Effector CD4-positive, alpha-beta T cell (primary cell): ENCODE measurements at places on chromosomes 3 and 15.

DNA sequence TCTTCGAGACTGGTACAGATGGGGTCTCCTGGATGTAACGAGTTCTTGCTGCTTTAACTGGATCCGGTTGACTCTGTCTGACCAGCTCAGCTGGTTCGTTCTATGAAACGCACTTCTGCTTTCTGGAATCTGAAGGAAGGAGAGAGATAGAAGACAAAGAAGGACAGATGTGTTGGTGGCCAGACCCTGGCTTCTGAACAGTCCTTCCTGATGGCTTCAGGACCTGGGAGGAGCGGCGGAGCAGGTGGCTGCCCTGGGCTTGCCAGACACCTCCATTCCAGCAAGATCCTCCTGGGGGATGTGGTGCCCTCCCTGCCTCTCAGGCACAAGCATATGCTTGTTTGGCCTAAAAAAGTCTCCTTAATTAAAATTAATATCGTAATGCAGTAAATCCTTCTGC lies 99.9 kb downstream of the APBA2 start:
- no peak for DNase-seq

- DNase-seq, result no peak
These were observed 63.1 kb downstream of the SPSB4 start for GRCh38 chr3:141114179-141114745.

DNA sequence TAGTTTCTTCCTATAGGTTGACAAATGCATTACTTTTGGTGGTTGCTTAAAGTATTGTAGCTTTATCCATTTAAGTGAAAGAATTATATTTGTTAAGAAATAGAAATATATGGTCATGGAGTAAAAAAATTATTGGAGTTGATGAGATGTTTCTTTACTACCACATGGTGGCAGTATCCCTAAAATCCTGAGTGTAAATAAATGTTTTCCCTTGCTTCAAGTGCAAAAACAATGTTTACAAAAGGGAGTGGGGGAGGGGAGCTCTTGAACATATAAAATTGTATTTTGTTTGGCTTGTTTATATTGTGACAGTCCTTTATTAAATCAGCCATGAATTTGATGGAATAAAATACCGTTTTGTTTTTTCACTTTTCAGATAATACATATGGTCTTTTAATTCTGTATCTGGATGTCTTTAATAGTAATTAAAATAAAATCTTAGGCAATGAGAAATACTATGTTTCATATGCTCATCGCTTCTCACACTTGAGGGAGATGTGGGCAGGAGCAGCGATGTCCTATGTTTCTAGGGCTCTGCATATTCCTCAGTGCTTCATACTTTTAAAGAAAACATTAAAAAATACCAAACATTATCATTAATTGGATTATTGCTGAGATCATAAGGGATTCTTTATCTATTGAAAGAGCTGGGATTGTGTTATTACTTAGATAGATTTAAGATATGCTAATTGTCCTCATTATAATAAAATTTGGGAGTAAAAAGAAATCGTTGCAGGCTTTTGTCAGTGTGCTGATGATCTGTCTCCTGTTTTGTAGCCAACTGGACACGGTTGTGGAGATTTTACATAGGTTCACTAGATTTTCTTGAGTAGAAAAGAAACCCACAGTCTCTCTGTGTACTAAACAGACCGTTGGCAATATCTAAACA lies 349.7 kb downstream of the TUSC7 start:
- no peak for DNase-seq

DNA sequence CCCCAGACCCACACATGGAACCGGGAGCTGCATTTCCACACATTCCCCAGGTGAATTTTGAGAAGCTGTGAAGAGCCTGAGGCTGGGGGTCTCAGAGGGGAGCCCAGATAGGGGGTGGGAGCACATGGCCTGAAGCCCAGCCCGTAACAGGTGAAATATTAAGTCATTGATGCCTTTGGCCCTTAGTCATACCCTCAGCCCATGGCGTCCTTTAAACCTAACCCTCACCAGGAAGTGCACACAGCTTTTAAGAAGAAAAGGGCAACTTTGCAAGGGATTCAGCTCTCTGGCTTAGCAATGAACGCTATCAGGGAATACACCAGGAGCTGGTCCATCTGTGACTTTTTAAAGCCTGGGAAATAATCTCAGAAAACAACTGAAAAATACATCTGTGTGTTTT lies 40.6 kb downstream of the WNT7A start:
- DNase-seq, result no peak

- DNase-seq, result no peak
These were observed 2.8 kb downstream of the NR2E3 start for GRCh38 chr15:71812966-71813722.

GRCh38 chr3:170044795-170045244 lies 7.0 kb downstream of the GPR160 start:
- no peak for DNase-seq

DNA sequence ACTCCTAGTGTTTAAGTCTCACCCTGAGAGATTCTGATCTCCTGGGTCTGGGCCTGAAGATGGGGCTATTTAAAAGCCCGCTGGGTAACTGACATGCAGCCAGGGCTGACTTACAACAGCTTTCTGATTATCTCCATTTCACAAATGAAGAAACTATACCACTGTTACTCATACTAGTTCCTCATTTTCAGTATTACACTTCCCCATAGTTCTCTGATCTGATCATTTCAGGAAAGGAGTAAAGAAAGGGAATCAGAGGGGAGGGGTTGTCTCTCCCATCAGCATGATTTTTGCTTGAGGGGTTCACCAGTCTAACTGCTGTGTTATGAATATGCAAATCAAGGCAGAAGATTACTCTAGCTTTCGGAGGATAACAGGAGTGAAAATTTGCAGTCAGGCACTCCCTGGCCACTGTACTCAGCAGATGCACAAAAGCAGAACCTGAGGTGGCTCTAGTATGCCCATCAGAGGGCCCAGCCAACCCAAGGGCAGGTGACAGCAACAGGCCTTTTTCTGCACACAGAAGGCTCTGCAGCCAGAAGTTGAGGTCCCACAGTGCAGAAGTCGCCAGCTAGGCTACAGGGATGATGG lies 59.4 kb downstream of the DAPK2 start:
- no peak for DNase-seq

DNA sequence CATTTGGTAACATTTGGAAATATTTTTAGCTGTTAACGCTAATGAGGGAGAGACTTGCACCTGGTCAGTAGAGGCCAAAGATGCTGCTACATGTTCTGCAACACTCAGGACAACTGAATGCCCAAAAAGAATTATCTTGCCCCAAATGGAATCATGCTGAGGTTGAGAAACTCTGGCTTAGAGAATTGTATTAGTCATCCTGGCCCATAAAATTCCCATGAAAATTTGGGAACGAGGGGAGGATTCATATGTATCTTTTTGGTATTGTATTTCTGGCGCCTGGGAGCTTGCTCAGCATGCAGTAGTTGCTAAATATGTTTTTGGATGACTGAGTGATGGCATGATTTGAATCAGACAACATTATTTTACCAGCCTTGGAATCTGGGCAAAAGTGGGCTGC lies 59.9 kb downstream of the CHL1 start:
- no peak for DNase-seq

DNA sequence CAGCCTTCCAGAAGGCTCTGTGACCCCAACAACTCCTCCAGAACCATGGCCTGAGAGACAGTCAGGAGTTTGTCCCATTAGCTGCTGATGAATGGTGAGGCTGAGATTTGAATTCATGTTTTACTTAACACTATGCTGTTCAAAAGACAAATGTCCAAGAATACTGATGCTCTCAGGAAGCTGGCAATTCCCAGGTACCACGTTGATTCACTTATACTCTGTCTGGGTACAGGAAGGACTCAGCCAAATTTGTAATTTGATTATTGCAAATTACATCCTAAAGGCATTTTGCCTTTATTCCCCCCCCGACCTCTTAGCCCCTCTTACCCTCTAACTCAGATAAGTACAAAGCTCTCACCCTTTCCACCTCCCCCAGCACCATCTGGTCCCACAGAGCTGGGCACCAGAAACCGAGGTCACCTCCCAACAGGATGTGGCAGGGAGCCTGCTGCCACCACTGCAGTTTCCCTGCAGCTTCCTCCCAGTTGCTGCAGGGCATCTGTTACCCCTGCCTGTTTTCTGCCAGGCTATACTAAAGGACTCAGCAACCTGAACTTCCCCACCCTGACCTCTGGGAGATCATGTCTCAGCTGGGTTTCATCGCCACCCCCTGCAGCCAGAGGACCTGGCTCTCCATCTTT lies 33.6 kb downstream of the EAF1 start:
- no peak for DNase-seq

DNA sequence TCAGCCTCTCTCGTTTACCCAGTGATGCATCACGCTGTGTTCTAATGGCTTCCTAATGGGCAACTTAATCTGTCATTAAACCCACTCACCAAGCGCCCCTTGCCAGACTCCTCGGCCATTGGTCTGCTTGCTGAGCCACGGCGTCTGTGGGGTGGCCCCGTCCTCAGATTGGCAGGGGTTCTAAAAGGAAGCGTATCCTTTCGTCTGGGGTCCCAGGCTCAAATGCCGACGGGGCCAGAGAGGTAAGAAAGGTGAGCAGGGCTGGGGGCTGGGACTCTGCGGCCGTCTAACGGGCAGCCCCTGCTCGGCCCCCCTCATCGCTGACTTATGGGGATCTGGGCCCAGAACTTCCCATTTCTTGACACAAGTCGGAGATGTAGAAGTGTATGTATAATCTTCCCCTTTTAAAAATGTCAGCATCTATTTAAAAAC lies 315.1 kb upstream of the PROK2 start:
- DNase-seq, result no peak

DNA sequence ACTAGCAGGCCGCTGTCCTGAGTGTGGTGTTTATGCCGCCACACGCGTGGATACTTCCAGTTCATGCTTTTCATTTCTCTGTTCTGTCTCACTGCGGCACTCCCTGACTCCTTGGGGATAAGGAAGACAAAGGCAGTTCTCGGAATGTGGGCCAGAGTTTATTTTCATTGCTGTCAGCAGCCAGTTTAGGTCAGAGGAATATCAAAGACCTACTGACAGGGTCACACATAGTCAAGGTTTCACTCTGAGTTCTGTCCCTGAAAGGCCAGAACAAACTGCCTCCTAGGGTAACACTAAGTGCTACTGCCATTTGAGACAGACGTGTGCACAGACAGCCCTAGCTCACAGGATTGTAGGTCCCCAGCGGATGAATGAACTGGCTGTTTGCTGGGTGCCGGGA lies 27.3 kb upstream of the SPTBN5 start:
- DNase-seq, result no peak

DNA sequence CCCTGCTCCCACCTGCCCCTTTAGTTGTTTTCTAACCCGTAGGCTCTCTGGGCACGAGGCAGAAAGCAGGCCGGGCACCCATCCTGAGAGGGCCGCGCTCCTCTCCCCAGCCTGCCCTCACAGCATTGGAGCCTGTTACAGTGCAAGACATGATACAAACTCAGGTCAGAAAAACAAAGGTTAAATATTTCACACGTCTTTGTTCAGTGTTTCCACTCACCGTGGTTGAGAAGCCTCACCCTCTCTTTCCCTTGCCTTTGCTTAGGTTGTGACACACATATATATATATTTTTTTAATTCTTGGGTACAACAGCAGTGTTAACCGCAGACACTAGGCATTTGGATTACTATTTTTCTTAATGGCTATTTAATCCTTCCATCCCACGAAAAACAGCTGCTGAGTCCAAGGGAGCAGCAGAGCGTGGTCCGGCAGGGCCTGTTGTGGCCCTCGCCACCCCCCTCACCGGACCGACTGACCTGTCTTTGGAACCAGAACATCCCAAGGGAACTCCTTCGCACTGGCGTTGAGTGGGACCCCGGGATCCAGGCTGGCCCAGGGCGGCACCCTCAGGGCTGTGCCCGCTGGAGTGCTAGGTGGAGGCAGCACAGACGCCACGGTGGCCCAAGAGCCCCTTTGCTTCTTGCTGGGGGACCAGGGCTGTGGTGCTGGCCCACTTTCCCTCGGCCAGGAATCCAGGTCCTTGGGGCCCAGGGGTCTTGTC lies 48.5 kb downstream of the PGPEP1L start:
- DNase-seq, result no peak

GRCh38 chr3:76724075-76724474 lies 315.8 kb upstream of the ROBO2 start:
- no peak for DNase-seq

GRCh38 chr15:77819048-77819850 lies 186.5 kb upstream of the LINGO1 start:
- DNase-seq, result no peak

DNA sequence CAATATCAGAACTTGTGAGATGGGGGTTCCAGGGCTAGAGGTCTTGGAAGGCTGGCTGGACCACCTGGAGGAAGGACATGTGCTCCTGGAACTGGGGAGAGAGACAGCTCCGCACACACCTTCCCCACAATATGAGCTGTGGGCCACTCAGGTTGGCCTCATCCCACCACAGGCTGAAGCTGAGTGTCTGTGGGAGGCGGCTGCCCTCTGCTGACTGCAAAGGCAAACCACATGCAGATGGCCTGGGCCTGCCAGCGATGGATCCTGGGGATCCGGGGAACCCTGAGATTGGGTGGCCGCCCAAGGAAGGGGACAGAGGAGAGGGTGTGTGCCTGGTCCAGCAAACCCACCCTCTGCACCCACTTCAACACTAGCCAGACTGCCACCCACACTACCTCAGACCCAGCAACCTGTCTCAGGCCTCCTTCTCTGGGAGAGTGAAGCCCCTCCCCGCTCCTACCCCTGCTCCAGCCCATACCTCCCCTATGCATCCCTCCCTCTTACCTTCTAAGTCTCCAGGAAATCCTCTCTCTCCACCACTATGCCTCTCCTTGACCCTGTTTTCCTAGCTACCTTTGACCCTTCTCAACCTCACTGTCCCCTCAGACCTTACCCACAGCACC lies 44.8 kb downstream of the CYP11A1 start:
- DNase-seq, result peak; percentile 33

DNA sequence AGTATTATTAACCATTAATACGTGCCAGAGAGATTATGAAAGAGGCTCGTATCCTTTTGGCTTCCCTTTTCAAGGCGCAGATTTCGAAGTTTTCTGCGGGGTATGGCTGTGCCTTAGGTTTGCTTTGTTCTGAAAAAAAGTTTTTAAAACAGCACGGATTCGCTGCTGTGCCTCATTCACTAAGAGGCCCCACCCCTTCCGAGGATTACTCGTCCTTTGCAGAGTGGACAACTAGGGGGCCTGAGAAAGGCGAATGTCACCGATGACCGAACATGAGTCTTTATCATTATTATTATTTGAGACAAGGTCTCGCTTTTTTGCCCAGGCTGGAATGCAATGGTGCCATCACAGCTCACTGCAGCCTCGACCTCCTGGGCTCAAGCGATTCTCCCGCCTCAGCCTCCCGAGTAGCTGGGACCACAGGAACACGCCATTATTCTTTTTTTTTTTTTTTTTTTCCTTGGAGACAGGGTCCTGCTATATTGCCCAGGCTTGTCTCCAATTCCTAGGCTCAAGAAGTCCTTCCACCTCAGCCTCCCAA lies 684 bp upstream of the RPS27L start:
- no peak for DNase-seq

GRCh38 chr15:30904812-30905211 lies 1.1 kb downstream of the FAN1 start:
- no peak for DNase-seq

GRCh38 chr3:14166877-14167603 lies 11.4 kb downstream of the XPC start:
- no peak for DNase-seq

- DNase-seq, result no peak
These were observed 126.2 kb downstream of the KLF13 start for GRCh38 chr15:31452595-31453557.

GRCh38 chr3:130582457-130583153 lies 65.6 kb downstream of the COL6A6 start:
- DNase-seq, result no peak
